ENCODE measurements at places on chromosomes 11 and 22.

DNA sequence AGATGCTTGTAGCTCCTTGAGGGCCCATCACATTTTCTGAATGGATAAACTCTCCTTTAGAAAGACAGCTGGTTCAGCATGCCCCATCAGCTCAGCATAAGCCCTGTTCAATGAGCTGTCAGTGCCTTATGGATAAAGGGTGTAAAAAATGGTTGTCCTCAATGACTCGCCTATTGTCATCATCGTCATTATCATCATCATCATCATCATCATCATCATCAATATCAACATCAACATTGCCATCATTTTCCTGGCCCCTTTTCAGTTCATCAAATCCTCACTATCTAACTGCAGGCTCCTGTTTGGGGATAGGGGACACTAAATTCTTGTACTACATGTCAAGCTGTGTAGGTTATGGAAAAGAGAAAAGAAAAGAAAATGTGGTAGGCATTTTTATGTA, 310.7 kb upstream of the MTNR1B start:
- no peak for DNase-seq

DNA sequence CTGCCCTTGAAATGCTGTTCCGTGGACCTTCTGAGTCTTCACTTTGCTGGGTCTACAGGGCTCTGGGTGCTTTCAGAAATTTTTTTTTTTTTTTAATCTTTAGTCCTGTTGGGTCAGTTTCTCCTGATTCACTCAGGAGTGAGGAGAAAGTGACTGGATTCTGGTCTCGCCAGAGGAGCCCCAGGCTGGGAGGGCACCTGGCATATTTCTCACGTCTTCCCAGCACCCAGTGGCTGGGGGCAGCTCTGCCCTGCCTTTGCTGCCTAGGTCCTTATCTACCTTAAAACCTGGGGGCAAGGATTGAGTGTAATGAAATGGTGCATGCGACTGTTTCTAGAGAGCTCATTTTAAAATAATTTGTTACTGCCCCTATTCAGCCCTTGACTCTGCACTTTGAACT, 23.3 kb downstream of the SAMM50 start:
- no peak for DNase-seq

DNA sequence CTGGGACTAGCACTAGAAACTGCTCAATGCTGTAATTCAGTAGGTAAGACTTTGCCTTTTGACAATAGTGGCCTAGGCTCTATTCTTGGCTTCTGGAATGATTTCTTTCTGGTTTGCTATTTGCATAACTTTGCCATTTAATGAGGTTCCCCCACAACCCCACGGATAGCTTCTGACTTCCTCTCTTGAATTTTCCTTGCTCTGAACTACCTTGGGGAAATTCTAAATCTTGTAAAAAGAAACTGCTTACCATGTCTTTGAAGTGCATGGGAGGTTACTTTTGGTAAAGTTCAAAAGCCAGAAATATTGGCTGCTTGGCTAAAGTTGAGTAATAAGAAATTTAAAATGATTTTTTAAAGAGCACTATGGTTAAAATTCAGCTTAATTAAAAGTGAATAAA, 35.3 kb downstream of the CARD18 start:
- no peak for DNase-seq

GRCh38 chr22:42895087-42895486, 38.0 kb upstream of the ARFGAP3 start:
- DNase-seq, result peak; percentile 76

DNA sequence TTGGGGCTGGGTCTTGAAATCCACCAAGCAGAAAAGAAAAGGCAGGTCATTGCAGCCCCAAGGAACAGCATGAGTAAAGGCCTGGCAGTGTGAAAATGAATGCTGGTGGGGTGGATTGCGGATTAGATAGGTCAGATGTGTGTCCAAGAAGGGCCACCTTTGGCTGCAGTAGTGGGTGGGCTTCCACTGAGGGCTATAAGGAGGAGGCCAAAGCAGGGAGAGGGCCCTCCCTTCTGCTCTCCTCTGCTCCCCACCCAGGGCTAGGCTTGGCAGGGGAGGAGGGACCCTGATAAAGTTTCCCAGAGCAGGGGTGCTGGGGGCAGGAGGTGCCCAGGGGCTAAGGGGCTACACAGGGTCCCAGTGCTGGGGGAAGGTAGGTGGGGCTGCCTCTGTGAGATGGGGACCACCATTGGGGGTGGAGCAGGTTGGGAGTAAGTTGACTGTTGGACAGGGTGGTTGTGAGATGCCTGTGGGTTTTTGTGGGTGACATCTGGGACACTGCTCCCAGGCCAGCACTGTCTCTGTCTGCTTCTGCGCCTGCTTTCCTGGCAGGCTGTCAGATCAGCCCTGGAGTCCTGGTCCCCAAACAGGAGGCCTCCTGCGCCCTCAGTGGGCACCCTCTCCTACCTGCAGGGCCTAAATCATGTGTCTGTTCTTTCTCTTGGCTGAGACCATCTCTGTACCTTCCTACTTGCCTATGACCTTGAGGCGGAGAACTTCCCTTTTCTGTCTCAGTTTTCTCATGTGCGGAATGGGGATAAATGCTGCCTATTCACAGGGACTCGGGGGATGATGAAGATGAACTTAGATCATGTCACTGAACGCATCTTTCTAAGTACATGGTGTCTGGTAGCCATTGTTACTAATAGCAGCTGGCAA, 1.9 kb downstream of the CAPN5 start:
- no peak for DNase-seq

GRCh38 chr11:91773090-91773489, 451.5 kb upstream of the FAT3 start:
- DNase-seq, result no peak

- no peak for DNase-seq
These were observed 2.1 kb downstream of the VSIG2 start for GRCh38 chr11:124749912-124750311.
